IPS DF 19.7 (cell line): ENCODE measurements at places on chromosomes 6 and 20.

DNA sequence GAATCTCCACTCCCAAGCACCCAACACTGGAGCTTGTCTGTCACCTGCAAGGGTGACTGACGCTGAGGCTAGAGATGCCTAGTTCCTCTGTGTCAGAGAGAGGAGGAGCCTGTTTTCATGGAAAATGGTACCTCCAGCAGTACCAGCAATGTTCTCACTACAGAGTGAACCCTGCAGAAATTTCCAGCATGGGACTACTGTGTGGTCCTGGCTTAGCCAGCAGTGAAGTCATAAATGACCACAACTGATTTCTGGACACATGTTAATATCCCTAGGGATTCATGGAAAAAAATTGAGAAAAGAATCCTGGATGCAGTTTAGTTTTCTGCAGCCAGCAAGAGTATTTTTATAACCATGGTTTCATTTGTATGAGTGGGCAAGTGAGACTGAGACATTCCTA lies 468.1 kb downstream of the CD83 start:
- no peak for DNase-seq

- DNase-seq: no peak
Observed at GRCh38 chr20:44959082-44959637, 1.0 kb downstream of the TOMM34 start.

DNA sequence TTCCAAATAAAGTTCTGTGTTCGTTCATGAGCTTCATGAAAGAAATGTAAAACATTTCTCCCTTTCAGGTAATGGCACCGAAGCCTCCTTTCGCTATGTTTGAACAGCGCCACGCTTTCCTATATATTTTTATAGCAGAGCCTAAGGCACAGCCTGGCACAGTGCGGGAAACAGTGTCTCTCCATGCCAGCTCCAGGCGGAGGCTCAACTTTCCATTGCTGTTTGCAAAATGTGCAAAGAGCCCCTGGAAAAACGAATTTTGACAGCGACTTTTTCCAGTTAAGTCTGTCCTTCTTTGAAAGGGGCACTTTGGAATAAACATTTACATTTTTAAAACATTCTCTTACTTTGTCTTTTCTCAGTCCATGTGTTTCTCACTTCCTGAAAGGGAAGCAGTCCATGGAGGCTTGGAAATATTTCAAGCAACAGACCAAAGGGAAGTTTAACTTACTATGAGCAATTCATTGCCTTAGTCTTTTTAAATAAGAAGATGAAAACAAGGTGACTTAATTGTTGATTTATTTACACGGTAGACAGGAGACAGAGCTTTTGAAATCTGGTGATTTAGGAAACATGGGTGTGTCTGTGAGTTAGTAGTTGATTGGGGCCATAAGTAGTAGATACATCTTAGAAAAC lies 769 bp downstream of the CCN6 start:
- no peak for DNase-seq

DNA sequence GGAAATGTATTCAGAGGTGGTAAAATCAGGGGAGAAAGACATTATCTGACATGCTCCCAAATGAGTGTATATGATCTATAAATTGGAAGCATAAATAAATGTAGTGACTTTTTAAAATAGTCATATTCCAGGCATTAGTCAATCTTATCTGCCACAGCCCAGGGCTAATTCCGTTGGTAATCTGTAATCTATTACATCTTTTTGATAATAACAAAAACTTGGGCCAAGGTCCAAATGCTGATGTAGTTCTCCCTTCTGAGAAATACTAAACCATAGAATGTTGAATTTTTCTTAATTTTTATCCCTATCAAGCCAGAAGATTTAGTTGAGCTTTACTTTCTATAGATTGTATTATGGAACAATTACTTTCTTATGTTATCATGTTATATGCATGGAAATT lies 1279.8 kb downstream of the EPHA7 start:
- DNase-seq: no peak

GRCh38 chr20:64112691-64113443 lies 5.5 kb upstream of the NPBWR2 start:
- DNase-seq: no peak

- DNase-seq: no peak
Observed at GRCh38 chr20:61902221-61902869, 163.3 kb downstream of the TAF4 start.

DNA sequence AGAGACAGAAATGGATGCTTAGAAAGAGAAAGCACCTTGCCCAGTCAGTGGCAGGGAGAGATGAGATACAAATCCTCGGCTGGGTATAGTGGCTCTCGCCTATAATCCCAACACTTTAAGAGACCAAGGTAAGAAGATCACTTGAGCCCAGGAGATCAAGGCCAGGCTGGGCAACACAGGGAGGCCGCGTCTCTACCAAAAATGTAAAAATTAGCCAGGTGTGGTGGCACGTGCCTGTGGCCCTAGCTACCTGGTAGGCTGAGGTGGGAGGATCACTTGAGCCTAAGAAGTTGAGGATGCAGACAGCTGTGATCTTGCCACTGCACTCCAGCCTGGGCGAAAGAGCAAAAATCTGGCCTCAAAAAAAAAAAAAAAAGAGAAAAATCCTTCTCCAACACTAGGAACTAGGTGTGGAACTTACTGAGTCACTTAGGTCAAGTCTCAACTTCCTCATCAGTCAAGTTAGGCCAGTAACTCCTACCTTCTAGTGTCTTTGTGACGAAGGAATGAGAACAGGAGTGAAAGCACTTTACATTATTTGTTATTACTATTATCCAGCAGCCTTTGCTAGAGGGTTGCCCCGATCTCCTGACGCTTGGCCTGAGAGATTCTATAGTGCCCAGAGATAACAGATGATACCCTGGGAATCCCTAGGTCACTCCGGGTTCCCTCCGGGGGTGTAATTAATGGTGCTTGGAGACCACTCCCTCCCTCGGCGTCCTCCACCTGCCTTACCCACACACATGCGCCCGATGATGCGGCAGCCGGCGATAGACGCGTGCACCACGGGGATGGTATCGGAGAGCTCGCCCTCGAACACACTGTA lies 918 bp downstream of the EIF6 start:
- DNase-seq: no peak

GRCh38 chr6:143158113-143158581 lies 97.5 kb downstream of the AIG1 start:
- no peak for DNase-seq

- DNase-seq: no peak
Observed at GRCh38 chr6:25336996-25337395, 57.8 kb downstream of the CARMIL1 start.

GRCh38 chr6:3741477-3741871 lies 10.0 kb downstream of the PXDC1 start:
- DNase-seq: no peak
